ENCODE measurements at places on chromosomes 6 and 20.

DNA sequence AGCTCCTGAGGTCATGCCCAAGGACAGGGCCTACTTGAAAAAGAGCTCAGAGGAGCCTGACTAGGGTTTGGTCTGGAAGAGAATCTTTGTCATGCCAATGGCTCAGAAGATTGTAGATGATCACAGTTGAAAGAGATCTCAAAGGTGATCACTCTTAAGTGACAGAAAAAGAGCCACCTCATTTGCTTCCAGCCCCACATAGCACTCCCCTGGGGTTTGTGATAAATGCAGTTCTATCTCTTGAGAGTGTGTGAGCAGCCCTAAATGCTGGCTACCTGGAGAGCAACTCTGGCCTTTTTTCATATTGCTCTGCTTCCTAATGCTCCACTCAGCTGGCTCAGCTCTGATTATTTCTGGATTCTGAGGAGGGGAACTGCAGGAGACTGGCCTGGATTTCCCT lies 39.3 kb downstream of the KLHL32 start:
- no peak for DNase-seq

DNA sequence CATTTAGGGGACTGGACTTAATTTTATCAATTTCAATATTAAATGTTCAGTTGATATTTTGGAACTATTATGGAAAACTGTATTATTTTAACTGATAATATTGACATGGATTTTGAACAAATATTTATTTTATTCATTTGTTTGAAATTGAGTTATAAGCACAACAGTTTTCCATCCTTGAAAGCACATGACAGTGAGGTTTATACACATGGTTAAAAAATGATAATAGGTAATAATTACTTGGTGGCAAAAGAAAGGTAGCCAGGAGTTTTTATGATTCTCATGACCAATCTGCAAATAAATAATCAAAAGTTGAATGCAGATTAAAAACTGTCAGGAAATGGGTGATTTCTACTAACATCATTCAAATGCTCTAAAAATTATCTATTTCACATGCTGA lies 113.6 kb downstream of the C6orf58 start:
- no peak for DNase-seq

- no peak for DNase-seq
Observed at GRCh38 chr6:121356575-121356974, 22.3 kb upstream of the TBC1D32 start.

DNA sequence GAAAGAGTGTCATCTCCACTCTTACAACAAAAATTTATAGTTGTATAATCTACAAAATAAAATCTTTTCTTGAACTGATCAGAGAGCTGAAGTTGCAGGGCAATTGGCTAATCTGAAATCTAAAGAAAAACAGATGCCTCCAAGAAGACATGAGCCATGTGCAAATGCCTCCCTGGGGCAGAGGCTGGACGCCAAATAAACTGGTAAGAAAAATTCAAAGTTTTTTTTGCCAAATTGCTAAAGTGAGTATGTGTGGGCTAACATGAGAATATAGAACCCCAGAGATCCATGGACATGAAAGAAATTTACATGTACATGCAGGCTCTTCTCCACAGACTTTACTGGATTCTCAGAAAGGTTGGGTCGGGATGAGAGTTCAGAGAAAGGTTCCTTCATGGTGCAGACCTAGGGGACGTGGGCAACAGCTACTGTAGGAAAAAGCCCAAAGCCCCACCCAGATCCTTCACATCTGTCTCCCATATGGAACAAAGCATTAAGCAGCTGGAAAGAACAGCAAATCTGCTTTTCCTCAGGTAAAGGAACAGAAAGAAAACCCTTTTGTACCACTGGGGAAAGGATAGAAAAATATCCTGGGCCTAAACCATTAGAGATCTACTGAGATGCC lies 90.5 kb upstream of the SIRPG start:
- DNase-seq = no peak

DNA sequence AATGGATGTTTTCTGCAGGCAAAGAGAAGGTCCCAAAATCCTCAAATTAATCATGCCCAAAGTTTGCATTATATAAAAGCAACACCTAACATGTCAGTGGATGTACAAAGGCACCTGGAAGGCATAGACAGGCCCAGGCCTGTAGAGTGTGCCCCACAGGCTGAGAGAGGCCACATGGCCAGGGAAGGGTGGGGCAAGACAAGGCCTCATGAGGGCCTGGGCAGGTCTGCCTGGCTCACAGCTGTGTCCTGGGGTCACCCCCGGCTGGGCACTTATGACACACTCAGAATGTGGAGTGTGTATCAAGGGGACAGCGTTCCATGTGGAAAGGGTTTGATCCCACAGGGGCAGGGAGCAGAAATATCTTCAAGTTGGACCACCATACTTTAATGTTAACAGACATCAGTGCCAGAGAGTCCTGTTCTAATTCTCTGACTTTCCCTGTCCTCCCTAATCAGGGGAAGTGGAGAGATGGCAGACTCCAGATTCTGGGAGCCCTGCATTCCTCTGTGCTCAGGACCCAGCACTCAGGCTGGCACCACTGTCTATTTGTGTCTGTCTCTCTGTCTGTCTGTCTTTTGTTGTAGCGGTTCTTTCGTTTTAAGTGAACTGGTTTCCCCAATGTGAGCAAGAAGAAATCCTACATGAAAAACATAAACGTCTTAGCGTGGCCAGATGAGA lies 178.3 kb upstream of the FOXA2 start:
- DNase-seq = no peak

- no peak for DNase-seq
Observed at GRCh38 chr6:142333431-142333830, 31.6 kb downstream of the ADGRG6 start.

- no peak for DNase-seq
Observed at GRCh38 chr6:30480536-30481156, 8.7 kb upstream of the HLA-E start.

GRCh38 chr6:160124605-160125004 lies 3.0 kb downstream of the SLC22A1 start:
- DNase-seq = no peak

GRCh38 chr6:119160911-119161310 lies 82.4 kb upstream of the FAM184A start:
- no peak for DNase-seq

DNA sequence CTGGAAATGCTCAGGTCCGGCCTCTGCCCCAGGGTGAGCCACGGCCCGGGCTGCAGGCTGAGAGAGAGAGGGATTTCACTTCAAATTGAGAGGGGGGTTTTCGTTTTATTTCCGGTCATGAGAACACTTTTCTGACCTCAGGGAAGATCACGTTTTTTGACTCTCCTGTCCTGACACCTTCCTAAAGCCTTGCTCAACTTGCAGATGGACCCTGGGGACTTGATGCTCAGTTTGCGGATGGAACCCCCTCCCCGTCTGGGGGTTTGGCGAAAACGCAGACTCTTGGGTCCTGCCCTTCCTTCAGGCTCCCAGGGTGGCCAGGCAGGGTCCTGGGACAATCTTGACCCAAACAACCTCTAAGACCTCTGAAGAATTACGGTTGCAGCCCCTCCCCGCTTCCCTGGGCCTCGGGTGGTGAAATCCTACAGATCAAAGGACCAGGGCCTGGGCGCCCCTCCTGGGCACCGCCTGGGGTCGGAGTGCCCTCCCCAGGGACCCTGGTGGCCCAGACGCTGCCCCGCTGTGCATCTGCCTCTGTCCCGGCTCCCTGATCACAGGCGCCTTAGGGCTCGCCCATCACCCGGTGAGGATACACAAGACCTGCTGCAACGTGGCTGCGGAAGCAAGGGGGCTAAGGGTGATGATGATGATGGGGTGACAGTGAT lies 148.2 kb downstream of the ERMARD start:
- DNase-seq = no peak

GRCh38 chr20:2699775-2700413 lies 7.3 kb downstream of the EBF4 start:
- DNase-seq = no peak

GRCh38 chr6:119459207-119459974 lies 109.8 kb upstream of the MAN1A1 start:
- DNase-seq = no peak

GRCh38 chr20:36093025-36093803 lies 61.3 kb upstream of the EPB41L1 start:
- DNase-seq = peak; percentile 43

GRCh38 chr20:63444548-63444947 lies 27.9 kb downstream of the KCNQ2 start:
- no peak for DNase-seq

DNA sequence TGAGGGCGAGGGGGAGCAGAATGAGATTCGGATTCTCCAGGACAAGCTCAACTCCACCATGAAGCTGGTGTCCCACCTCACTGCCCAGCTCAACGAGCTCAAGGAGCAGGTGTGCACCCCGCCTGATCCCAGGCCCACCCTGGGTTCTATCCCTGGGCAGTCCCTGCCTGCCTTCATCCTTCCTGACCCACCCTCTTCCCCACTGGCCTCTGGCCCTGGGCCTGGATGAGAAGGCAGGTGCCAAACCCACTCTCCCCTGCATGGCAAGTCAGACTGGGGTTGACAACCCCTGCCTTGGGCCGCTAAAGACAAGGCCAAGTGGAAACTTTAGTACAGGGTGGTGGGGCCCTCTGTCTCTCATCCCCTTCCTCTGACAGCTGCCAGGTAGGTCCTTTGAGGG lies 16.5 kb downstream of the UQCC2 start:
- DNase-seq = no peak

- no peak for DNase-seq
Observed at GRCh38 chr20:62346398-62347150, 20.5 kb downstream of the LAMA5 start.

DNA sequence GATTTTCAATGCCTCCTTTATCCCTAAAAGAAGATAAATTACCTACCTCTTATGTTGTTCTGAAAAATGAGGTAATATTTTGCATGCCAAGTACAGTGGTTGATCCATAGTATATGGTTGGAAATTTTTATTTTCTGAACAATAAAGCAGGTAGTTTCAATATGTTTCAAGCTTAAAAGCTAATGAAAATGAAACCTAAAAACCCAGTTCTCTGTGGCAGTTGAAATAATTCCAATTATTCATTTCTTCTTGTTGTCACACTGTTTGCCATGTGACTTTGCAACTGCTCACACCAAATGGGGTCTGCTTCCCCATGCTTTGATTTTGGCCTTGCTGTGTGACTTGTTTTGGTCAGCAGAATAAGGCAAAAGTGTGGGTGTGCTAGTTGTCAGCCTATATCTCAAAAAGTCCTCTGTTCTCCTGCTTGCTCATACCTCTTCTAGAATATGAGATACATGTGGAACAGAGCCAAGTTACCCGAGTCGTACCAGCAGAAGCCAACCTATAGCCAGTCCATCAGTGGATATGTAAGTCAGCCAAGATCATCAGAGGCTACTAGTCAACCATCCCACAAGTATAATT lies 197.2 kb upstream of the THEMIS start:
- peak; percentile 12 for DNase-seq

DNA sequence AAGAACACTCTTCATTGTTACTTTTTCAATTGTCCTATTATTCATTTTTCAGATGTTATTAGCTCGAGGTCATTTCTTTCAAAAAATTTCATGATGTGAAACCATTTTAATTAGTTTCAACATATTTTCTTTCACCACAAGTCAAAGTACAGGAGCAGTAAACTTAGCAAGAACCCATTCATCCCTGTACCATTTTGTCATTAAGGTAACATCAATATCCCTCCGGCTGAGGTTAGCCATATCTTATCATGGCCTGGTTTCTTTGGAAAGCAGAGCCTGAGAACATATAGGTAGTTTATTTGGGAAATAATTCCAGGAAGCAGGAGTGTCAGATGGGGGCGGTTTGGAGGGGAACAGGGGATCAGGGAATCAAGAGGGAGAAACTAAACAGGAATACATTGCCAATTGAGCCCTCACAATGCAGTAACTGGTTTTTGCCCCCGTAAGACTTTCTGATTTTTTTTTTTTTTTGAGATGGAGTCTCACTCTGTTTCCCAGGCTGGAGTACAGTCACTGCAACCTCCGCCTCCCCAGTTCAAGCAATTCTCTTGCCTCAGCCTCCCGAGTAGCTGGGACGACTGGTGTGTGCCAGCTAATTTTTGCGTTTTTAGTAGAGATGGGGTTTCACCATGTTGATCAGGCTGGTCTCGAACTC lies 83.7 kb downstream of the MKKS start:
- no peak for DNase-seq

DNA sequence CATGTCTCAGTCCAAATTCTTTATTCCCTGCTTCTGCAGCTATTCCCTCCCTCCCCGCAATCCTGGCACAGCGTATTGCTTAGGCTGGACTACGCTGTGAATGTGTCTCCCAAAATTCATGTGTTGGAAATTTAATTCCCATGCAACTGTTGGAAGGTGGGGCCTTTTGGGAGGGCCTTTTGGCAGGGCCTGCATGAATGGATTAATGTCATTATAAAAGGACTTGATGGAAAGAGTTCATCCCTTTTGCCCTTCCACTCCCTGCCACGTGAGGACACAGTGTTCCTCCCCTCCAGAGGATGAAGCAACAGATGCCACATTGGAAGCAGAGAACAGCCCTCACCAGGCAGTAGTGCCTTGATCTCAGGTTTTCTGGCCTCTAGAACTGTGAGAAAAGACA lies 20.4 kb upstream of the NOTCH4 start:
- no peak for DNase-seq

GRCh38 chr6:170381562-170381961 lies 75.0 kb downstream of the FAM120B start:
- DNase-seq = no peak

DNA sequence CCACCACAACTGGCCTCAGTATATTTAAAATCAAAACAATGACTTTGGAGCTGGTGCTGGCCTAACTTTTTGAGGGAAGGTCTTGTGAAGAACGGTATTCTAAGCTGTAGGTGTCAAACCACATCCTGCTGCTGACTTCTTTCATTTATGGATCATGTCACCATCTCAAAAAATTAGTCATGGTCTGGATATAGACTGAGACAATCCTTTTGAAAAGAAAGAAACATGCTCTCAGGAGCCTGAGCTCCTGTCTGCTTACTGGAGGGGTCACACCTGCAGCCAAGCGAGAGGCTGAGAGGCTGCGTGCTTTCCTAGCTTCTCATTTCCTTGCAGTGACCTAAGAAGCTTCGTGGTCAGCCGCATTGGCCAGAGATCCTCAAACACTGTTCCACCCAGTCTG lies 55.2 kb downstream of the TIAM2 start:
- DNase-seq = no peak

GRCh38 chr6:113433335-113433991 lies 423.7 kb upstream of the MARCKS start:
- DNase-seq = no peak

DNA sequence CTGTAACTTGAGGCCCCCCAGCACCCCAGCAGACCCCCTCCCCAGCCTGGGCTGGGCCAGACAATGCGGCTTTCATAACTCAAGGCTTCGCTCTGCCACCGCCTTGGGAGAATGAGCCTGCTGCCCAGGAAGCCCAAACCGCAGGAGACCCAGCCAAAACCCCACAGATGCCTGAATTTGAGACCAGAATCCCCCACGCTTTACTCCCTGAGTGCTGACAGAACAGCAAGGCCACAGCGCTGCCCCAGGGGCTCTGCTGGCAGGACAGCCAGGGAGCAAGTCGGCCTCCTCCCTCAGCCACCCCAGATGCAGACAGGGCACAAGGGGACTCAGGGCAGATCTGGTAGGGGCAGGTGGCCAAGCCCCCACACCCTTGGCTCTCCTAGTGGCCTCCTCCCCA lies 2.2 kb downstream of the MDFI start:
- no peak for DNase-seq

GRCh38 chr6:37334047-37334446 lies 19.7 kb upstream of the RNF8 start:
- DNase-seq = no peak

Measured in NCI-H1105 treated with DMSO at 0.1 percent for 48 hours (cell line).